ENCODE measurements at places on chromosomes 1 and 21.

DNA sequence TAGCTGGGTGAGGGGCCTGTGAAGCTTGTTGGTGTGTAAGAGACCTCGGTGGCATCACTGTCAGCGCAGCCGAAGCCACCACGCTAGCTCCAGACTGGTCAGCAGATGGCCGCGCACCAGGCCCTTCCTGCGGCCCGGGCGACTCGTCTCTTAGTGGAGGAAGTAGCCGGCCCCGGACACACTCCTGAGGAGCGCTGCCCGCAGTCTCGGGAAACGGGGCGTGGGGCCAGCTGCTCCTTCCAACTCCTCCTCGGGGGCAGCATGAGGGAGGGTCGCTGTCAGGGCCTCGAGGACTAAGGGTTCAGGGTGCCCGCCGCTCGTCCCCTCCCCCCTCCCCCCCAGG is 20.4 kb downstream of the H3-3A start:
- no peak for DNase-seq

DNA sequence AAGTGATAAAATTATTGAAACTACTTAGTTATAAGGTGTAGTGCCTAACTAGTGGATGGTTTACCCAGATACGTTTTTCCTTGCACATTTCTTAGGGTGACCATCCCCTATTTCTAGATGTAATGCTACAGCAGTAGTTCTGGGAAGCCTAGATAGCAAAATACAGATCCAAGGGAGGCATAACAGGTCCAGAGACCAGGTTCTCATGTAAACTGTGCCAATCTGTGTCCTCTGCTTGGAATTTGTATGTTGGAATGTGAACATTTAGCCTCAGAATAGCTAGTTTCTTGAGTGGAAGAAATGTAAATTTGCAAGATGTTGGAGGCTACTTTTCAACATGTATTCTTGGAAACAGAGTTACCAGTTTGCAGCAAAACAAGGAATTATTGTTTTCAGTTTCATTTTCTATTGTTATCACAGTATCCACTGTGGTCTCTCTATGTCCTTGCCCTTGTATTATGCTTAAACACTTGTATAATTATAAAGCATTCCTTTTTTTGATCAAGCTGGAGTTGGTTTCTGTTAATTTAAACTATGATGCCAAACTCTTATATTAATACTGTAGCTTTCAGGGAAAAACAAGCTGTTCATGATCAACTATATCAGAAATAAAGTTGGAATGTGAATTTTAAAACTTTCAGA is 102.0 kb upstream of the BRINP3 start:
- DNase-seq, result no peak

GRCh38 chr21:34834852-34835501 is 166.2 kb downstream of the CLIC6 start:
- no peak for DNase-seq

GRCh38 chr1:194930132-194930531 is 1678.1 kb downstream of the KCNT2 start:
- DNase-seq, result no peak

GRCh38 chr1:154418923-154419619 is 13.9 kb downstream of the IL6R start:
- no peak for DNase-seq

GRCh38 chr21:32135401-32136363 is 143.2 kb downstream of the MIS18A start:
- no peak for DNase-seq

- DNase-seq, result no peak
Measured at GRCh38 chr1:3033040-3033789, 11.9 kb downstream of the ACTRT2 start.

DNA sequence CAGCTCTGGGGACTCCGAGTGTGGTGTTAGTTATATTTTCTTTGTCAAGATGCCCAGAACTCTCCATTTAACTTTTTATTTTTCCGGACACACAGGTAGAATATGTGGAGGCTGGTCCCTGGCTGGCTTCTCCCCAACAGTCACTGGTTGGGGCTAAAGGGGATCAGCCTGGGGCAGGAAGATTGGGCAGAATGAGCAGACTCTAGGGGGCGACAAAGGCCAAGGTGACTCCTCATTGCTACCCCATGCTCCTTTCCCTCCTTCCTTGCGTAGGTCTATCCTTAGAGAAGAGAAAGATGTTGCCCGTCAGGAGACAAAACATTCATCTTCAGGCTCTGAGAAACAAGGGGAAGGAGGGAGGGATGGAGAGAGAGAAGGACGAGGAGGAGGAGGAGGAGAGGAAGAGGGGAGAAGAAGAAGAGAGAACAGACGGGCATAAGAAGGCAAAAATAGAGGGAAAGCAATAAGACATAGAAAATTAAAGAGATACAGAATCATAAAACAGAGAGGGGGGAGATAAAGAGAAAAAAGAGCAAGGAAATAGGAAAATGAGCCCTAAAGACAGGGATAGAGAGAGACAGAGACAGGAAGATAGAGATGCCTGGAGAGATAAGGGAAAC is 89.9 kb downstream of the FOXD2 start:
- peak; percentile 18 for DNase-seq

- no peak for DNase-seq
Measured at GRCh38 chr1:21774835-21775549, 8.0 kb downstream of the USP48 start.

GRCh38 chr1:152162792-152163463 is 3.9 kb upstream of the RPTN start:
- no peak for DNase-seq

GRCh38 chr1:38791164-38791515 is 68.4 kb downstream of the RRAGC start:
- DNase-seq, result no peak

DNA sequence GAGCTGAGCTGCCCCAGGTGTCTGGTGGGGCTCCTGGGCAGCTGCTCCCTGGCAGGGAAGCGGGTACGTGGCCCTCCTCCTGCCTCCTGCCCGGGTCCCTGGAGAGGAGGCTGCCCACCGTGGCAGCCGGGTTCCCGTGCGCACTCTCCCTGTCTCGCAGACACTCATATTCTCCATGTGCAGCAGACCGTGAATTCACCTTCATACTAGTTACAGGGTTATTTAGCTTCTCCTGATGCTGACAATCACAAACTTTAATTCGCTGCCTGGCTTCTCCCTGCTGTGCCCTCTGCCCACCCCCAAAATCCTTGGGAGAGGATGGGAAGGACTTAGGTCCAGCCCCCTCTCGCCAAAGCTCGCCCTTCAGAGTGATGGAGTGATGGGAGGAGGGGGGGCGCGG is 95.3 kb downstream of the CASZ1 start:
- no peak for DNase-seq

- DNase-seq, result no peak
Measured at GRCh38 chr21:45323487-45324311, 36.0 kb upstream of the POFUT2 start.

All from NCI-H1930 (cell line).